CD4-positive, alpha-beta T cell treated with Interleukin-21 for 1 hour (primary cell): ENCODE measurements at places on chromosomes 13 and 19.

GRCh38 chr19:46296722-46297461 is at the start of gene HIF3A:
HIF3A (plus strand) TSS chr19:46297042; CDS start chr19:46297077, 35 bp downstream.
- DNase-seq: no peak

DNA sequence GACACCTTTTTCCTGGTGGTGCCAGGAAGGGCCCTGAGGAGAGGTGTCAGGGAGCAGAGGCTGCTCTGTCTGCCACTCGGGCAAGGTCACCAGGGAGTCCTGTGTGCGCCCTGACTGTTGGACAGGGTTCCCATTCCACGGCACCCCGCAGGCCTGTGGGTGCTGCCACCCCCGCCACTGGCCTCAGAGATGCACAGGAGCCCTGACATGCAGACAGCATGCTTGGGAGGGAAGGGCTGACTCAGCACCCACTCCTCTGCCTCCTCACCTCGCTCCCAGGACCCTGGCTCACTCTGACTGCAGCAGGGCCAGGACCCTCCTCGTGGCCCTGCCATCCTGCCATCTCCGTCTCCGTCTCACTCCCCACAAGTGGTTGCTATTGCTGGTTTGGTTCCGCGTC is 25.3 kb downstream of the MAU2 start:
- no peak for DNase-seq

DNA sequence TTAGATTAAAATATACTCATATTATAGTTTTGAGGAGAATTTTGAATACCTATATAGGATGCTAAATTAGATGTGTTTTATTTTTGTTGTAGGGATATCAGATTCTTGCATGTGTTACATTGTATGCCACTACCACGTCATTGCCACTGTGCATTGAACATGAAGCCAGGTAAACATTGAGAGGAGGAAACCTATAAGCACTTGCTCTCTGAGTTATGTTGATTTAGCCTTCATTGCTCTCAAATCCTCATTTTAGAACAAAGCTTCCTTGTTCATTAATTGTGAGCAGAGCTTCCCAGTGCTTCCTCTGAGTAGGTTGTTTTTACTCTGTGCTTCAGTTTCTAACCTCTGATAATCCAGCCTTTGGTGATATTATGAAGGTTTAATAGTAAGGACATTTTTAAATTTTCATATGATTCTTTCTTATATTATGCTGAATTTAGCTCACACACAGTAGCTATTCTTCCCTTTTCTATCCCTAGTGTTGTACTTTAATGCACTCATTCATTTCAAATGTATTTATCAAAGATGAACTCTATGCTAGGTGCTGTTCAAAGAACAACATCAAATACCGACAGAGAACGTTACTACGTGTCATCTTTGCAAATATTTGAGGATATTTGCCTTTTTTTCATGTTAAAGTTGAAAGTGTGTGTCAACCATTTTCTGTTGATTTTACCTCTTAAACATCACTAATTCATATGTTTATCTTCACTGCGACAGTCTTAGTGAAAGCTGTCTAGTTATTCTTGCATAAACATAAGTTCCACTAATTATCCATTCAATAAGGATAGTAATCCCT is 1448.0 kb upstream of the MIR17HG start:
- no peak for DNase-seq

- DNase-seq: no peak
Observed at GRCh38 chr19:30682146-30682998, 310.2 kb downstream of the ZNF536 start.

- no peak for DNase-seq
Observed at GRCh38 chr19:954672-955494, 29.0 kb downstream of the ARID3A start.

DNA sequence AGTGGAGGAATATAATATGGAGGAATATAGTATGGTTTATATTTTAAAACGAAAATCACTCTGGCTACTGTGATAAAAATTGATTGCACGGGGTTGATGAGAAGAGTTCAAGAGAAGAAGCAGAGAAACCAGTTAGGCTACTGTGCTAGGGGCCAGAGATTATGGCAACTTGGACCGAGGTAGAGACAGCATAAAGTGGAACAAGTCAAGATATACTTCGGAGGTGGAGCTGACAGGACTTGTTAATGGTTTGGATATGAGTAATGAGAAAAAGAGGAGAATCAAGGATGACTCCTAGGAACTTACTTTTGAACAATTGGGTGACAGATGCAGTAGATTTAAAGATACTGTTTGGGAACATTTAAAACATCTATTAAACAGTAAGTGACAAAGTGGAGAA is 6.6 kb upstream of the WDFY2 start:
- no peak for DNase-seq

DNA sequence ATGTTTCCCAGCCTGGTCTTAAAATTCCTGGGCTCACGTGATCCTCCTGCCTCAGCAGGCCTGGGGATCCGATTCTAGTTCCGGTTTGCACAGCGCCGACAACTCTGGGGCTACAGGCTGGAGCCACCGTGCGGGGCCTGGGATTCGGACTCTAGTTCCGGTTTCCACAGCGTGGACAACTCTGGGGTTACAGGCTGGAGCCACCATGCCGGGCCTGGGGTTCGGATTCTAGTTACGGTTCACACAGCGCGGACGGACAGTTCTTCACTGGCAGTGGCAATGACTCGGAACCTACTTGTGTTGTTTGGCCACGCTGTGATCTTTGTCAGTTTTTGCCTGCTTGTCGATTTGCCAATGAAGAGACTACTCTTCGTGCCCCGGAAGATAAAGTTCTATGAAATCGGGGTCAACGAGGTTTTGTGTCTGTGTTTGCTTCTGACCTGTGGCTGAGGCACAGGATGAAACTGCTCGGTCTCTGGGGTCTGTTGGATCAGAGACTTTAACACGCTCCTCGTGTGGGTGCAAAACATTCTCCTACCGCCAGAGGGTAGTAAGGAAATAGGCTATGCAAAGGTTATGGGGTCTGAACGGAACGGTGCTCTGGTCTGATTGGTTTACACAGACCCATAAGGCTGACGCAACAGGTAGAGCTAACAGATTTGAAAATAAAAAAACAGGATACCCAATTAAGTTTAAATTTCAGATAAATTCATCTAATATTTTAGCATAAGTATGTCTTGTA is 12.1 kb upstream of the ZSCAN1 start:
- peak; percentile 60 for DNase-seq

DNA sequence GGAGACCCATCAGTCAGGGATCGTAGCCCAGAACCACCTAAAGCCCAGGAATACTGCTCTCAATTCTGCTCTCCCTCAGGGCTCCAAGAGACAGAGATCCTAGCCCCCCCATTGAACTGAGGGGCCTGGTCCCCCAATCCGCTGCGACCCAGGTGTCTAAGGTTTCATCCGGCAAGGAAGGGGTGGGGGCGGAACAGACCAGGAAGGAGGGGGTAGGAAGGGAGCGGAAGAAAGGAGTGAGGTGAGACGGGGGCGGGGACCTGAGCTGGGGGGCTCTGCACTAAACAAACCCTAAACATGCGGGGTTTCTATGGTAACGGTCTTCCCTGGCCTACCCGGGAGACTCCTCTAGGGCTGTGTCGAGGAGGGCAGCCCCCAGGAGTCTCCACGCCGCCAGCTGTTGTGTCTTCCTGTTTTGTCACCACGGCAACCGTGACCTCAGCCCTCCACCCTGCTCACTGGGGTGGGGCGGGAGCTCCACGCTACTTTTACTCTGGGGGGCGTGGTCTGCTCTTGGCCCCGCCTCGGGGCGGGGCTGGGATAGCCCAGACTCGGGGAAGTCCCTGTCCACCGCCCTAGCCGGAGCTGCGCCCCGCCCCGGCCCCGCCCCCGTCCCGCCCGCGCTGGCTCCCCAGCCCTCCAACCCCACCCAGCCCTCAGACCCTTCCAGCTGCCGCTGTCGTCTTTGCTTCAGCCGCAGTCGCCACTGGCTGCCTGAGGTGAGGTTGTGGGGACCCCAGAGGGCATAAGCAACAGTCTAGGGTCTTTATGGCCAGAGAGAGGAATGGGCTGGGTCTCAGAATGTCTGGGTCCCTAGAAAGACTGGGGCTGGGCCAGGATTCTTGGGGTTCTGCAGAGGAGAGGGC is at the start of gene MYADM:
Gene MYADM (plus strand): TSS at position 659 of the 866 bp plus-strand sequence. CDS start 5,647 bp downstream, outside the sequence.
- DNase-seq: peak; percentile 100

GRCh38 chr19:913080-913748 is at the start of gene R3HDM4:
R3HDM4 (minus strand) TSS chr19:913219; CDS start chr19:913157, 62 bp downstream.
- peak; percentile 91 for DNase-seq

DNA sequence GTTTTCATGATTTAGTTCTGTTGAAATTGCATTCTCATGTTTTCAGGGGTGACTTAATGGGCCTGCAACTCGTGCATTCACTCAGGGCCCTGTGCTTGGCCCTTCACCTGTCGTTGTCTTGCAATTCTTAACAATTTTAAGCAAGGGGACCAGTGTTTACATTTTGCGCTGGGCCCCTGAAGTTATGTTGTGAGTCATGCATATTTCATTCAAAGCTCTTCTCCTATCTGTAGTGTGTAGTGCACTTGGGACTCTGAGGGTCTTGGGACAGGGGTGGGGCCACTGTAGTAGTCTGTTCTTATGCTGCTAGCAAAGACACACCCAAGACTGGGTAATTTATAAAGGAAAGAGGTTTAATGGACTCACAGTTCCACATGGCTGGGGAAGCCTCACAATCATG is 211.2 kb upstream of the RXFP2 start:
- no peak for DNase-seq

- DNase-seq: peak; percentile 93
Observed at GRCh38 chr13:74287724-74288169, 153.5 kb upstream of the KLF12 start.

DNA sequence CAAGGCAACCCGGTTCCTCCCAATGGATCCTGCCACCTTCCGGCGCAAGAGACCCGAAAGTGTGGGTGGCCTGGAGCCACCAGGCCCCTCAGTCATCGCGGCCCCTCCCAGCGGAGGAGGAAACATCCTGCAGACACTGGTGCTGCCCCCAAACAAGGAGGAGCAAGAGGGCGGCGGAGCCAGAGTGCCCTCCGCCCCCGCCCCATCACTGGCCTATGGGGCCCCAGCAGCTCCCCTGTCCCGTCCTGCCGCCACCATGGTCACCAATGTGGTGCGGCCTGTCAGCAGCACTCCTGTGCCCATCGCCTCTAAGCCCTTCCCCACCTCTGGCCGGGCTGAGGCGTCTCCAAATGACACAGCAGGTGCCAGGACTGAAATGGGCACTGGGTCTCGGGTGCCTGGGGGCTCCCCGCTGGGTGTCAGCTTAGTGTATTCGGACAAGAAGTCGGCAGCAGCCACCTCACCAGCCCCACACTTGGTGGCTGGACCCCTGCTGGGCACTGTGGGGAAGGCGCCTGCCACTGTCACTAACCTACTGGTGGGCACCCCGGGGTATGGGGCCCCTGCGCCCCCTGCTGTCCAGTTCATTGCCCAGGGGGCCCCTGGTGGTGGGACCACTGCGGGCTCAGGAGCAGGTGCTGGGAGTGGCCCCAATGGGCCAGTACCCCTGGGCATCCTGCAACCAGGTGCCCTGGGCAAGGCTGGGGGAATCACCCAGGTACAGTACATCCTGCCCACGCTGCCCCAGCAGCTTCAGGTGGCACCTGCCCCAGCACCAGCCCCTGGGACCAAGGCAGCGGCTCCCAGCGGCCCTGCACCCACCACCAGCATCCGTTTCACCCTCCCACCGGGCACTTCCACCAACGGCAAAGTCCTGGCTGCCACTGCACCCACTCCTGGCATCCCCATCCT is 11.2 kb upstream of the PRR19 start:
- peak; percentile 70 for DNase-seq

- no peak for DNase-seq
Observed at GRCh38 chr13:113232208-113233003, 23.0 kb downstream of the CUL4A start.

- DNase-seq: no peak
Observed at GRCh38 chr19:46716672-46717033, 261 bp downstream of the PRKD2 start.

- no peak for DNase-seq
Observed at GRCh38 chr13:102940143-102940542, 94.3 kb downstream of the ERCC5 start.

GRCh38 chr19:17762505-17763229 is 11.4 kb downstream of the FCHO1 start:
- no peak for DNase-seq

DNA sequence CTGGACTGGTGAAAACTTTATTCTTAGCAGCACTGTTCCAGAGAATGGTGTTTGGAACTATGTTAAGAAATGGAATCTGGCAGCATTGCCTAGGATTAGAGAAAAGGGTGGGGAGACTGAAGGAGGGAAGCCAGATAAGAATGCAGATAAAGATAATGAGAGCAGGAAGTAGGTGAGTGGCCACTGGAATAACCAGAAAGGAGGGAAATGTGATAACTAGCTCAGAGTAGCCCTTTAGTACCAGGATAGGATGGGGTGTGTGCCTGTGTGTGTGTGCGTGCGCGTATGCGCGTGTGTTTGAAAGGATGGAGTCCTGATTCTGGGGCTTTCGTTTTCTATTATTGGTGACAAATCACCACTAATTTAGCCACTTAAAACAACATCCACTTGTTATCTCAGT is 33.4 kb upstream of the FRY start:
- no peak for DNase-seq

GRCh38 chr13:26996965-26997752 is 174.5 kb downstream of the USP12 start:
- no peak for DNase-seq

- DNase-seq: no peak
Observed at GRCh38 chr19:14379294-14380065, 1.8 kb upstream of the ADGRE5 start.

- no peak for DNase-seq
Observed at GRCh38 chr13:104460554-104460953, 1394.3 kb upstream of the SLC10A2 start.

DNA sequence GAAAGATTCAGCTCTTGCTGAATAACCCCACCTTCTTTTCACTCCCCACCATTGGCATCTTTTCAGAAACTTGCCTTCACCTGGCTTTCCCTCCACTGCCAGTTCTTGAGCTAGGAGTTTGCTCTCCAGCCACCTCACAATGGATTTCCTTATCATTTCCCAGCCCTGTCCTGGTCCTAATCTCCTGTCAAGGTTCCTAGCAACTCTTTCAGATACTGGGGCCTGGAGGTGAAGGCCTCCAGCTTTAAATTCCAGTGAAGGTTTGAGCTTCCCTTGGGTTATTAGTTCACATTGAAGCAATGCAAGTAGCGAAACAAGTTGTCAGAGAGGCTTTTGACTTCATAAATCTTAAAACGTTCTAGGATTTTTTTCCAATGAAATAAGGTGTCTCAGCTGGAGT is 320.8 kb upstream of the MAB21L1 start:
- no peak for DNase-seq

DNA sequence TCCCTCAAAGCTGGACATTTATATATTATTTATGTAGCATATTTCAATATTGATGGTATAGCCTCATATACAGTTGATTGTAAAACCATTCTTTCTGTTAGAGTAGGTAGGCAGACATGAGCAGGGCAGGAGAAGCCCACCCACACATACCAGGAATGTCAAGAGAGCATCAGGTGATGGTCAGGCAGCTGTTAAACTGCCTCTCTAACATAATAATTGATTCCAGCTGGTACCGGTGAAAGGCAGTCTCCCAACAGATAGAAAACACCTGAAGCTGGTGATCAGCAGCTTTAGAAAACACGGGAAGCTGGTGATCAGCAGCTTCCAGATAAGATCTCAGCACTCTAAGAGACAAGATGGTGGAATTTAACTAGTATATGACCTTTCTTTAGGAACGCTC is 132.9 kb downstream of the SLITRK6 start:
- no peak for DNase-seq
